ENCODE measurements at places on chromosomes 13 and 19.

- no peak for DNase-seq
Observed at GRCh38 chr13:39930544-39931444, 275.3 kb downstream of the COG6 start.

DNA sequence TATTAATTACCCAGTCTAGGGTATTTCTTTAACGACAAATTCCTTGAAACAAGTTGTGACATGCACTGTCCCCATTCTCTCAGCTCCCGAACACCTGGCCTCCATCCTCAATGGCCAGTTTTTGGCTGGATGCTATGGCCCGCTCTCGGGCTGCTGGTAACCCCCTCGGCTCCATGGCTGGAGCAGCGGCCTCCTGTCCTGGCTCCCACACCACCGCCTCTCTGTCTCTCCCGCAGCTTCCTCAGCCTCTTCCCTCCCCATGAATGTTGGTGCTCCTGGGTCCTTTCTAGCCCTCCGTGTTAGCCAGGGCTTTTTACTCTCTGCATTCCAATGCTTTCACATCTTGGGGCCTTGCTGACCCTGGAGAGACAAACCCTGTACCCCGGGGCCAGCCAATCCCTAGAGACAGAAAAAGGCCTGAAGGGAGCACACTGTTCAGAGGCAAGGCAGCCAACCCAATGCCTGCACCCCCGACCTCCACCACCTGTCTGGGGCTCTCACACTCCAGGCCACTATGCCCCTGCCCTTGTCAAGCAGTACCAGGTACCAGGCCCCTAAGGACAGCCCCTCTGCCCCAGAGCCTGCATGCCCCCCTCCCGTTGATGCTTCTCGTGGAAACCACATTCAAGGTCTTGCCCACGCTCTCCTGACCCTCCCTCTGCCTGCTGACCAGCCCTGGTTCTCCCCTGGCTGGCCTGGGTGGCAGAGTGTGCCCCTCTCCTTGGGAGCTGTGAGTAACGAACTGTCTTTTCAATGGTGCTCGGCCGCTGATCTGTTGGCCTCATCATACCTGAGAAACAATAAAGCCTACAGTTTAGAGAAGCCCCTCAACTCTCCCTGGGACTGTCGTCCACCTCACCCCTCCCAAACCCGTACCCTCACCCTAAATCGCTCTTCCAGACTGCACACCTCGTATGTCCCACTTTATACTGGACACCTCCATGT lies 86.9 kb upstream of the GPR183 start:
- DNase-seq = no peak

GRCh38 chr13:97241761-97242160 lies 19.6 kb downstream of the MBNL2 start:
- no peak for DNase-seq

GRCh38 chr19:2186071-2186846 lies 22.5 kb downstream of the DOT1L start:
- no peak for DNase-seq

DNA sequence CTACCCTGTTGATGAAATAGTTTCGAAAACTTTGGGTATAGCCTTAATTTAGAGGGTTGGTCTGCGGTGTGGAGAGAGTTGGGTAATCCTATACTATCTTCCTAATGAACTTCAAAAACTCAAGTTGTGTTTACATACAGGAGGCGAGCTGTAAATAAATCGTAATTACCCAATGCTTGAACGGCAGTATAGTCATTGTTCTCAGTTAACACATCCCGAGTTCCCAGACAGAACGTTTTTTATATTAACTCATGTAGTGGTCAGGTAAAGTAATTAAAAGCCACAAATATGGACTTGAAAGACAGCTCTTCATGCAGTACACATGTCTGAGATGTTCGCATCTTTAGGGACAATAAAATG lies 1.5 kb downstream of the PDS5B start:
- no peak for DNase-seq

DNA sequence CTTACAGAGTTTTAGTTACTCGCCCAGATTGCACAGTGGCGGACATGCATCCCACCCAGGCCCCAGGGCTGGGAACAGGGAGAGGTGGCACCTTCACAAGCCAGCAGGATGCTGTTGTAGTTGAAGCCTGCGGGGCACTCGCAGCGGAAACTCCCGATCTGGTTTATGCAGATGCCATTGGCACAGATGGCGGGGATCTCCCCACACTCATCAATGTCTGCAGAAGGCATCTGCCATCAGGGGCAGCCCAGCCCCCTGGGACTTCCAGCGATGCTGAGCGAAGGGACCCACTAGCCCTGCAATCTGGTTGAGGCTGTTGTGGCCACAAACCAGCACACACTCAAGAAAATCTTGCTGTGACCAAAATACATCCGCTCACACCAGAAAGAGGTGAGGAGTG lies 44.6 kb downstream of the CCL25 start:
- DNase-seq = no peak

DNA sequence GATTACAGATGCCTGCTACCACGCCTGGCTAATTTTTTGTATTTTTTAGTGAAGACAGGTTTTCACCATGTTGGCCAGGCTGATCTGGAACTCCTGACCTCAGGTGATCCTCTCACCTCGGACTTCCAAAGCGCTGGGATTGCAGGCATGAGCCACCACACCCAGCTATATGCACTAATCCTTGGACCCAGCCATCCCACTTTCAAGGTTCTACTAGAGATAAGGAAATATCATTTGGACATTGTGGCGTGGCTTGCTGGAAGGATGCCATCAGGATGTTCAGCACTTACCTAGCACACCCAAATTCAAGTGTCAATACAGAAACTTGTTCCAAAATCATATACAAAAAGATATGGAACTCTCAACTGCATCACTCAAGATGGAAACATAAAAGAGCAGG lies 136.4 kb downstream of the ABCC4 start:
- no peak for DNase-seq

DNA sequence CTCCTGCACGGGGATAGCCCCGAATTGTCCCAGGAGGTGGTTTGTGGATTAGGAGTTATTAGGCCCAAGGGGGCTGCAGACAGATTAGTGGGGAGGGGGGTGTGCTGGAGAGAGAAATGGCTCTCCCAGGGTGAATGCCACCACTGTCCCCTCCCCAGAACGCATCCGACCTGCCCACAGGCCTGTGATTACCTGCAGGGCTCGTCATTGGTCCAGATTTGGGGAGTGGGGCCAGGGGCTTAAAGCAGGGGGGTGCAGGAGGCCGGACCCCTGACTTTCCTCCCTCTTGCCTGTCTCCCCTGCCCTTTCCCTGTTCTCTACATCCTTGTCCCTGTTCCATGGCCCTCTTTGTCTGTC lies 1.2 kb downstream of the NRTN start:
- no peak for DNase-seq

DNA sequence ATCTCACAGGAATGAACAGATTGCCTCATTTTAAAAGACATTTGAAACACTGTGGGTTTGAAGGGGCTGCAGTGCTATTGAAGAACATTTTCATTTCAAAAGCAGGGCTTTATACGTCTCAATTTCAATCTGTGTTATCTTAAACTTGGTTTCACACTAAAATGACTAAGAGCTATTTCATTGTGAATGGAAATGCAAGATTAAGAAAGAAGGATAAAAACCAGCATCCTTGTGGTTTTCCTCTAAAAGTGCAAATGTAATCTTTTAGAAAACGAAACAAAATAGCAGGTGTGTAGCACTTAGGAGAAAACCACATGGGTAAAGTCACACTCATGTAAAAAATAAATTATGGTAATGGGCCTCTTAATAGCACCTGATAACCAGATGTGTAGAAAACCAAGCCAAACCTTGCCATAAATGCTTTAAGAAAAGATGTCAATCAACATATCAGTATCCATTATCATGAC lies 397.7 kb downstream of the GPC6 start:
- DNase-seq = no peak

GRCh38 chr13:36950920-36951319 lies 30.9 kb upstream of the SMAD9 start:
- DNase-seq = no peak

GRCh38 chr13:95948656-95949055 lies 104.5 kb downstream of the UGGT2 start:
- DNase-seq = no peak

DNA sequence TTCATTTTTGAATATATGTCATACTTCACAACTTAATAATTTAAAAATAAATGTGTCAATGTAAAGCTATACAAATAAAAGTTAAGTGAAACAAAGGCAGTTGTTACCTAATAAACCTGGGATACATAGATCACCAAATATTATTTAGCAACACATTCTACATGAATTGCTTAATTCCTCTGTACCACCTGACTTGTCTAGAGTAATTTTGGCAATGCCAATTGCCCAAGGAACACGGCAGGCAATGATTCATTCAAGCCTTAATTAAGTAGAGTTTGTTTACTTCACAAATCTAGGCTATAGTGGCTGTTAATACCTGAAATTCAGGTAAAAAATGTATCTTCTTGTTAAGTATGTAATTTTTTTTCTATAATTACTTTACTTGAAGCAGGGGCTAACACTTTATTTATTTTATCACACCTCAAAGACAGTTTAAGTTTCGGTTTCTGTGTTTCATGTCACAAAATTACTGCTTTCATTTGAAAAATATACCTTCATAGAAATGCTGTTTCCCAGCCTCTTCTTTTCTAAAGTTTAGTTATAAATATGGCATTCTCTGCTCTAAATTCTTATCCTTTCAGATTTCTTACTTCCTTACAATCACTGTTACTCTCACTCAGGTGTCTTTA lies 705.7 kb downstream of the SLITRK5 start:
- DNase-seq = no peak

- no peak for DNase-seq
Observed at GRCh38 chr13:102679449-102680132, 15.3 kb downstream of the METTL21C start.

DNA sequence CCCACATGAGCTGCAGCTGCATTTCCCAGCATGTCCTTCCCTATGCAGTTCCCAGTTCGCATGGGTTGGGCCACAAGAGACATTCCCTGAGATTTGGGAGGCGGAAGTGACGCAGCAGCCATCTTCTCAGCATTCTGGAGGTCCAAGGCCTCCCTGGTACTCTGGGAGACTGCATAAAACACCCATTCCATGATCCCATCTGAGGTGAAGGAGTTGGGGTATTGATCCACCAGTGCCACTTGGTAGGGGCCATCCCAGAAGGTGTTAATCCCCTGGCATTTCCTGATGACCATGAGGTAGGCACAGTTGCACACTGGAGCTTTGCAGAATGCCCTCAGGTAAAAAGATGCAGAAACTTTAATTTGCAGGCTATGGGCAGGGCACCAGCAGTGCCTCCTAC lies 25.4 kb downstream of the POP4 start:
- no peak for DNase-seq

DNA sequence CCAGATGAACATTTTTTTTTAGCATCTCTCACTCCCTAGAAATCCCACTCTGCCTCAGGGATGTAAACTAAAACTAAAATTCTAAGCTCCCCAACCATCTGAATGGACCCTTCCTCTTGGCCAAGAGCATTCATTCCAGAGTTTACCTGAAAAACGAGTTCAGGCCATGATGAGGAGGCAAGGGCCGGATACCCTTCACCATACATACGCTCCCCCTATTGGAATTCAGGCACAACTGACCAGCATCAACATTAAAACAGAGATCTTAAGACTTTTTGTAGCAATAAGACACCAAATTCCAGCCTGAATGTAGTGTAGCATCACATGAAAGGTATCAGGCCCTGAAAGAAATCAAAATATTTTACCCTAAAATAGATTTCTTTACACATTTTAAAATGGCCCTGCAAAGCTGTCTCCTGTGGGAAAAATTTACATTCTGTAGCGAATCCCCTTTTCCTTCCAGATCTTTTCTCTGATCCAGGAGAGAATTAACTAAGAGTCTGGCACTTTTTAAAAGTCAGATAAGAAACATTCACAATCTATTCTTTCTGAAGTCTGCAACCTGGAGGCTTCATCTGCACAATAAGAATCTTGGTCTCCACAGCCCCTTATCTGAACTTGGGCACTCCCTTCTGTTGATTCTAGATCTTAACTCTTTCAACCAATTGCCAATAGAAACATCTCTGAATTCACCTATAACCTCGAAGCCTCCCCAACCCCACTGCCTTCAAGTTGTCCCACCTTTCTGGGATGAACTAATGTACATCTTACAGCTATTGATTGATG lies 888.5 kb downstream of the UQCRFS1 start:
- DNase-seq = no peak

DNA sequence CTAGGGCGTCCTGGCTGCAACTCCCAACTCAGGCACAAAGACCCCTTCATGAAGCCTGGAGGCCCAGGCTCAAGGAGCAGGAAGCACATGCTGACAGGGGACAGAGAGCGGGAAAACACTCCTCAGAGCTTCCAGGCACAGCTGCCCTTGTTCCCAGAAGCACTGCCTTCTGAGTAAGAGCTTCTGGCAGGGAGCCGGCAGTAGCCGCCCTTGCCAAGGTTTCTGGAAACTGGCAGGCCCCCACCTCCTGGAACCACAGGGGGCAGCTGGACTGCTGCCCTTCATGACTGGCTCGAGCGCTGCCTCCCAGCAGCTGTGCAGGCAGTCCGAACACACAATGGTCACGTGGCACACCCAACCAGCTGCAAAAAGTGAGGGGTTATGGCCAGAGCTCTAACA lies 33.6 kb upstream of the EPHX3 start:
- no peak for DNase-seq

DNA sequence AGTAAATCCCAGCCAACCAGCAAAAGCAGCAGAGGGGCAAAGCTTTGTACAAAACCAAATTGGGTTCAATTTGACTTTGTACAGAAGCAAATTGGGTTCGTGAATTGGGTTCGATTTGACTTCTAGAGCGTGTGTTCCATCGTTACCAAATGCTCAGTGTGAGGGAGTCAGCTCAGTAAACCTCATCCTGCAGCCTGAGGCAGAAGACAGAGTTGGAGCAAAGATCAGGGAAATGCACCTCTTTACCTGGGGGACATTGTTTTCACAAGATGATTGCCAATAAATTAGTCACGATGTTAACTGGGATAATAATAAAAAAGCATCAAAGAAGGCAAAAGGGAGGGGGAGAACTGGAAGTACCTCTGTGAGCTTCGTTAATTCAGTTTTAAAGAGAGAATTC lies 1.5 kb downstream of the RAB20 start:
- no peak for DNase-seq

- DNase-seq = no peak
Observed at GRCh38 chr13:68292601-68293000, 1062.5 kb upstream of the PCDH9 start.

DNA sequence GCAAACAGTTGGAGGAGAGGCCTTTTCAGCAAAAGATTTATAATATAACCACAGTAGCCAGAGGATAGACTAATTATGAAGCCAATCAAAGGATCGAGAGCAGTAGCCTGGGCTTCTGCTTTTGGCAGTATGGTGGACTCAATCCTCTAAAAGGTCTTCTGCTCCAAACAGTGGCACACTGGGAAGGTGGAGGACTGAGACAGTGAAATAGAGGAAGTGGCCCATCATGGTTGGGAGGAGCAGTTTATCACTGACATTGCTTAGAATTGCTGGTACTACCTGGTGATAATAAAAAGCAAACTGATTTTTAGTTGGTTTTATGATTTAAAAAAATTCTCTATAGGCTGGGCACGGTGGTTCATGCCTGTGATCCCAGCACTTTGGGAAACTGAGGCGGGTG lies 20.9 kb upstream of the PLAUR start:
- no peak for DNase-seq

- no peak for DNase-seq
Observed at GRCh38 chr13:32150239-32150638, 118.7 kb downstream of the FRY start.

- DNase-seq = no peak
Observed at GRCh38 chr13:39362652-39363381, 240.2 kb downstream of the LHFPL6 start.

- DNase-seq = no peak
Observed at GRCh38 chr19:28687296-28687695, 525.7 kb downstream of the UQCRFS1 start.

GRCh38 chr13:106416645-106417044 lies 118.8 kb downstream of the EFNB2 start:
- no peak for DNase-seq

GRCh38 chr13:33842986-33843385 lies 25.0 kb downstream of the RFC3 start:
- no peak for DNase-seq
